ENCODE measurements at places on chromosomes 16 and 17. TPM values are rescaled to one million over a fixed set of nuclear protein-coding genes. Genes with fewer than 3 reads are reported as not detected.

- no peaks in the 10 kb centered on the region for H3K27me3 ChIP-seq
- H3K4me3 ChIP-seq = no peak overlapping the region
- no peaks in the 10 kb centered on the region for H3K4me1 ChIP-seq
- no peak for DNase-seq
- no peak overlapping the region for H3K27ac ChIP-seq
Observed at GRCh38 chr17:56995766-56996165, 17.8 kb downstream of the SCPEP1 start.

- no peaks in the 10 kb centered on the region for H3K27me3 ChIP-seq
- no peak for DNase-seq
- H3K4me1 ChIP-seq = peaks cover 22% of the 10 kb centered on the region
- H3K36me3 ChIP-seq = no peaks in the 10 kb centered on the region
- no peak overlapping the region for H3K27ac ChIP-seq
Observed at GRCh38 chr16:11662582-11662981, 5.7 kb upstream of the SNN start.

GRCh38 chr16:11583889-11584565 is 2.7 kb downstream of the LITAF start:
- no peak for DNase-seq
- H3K4me1 ChIP-seq = peaks cover 60% of the 10 kb centered on the region
- H3K4me3 ChIP-seq = peak overlapping the region; percentile 83
- H3K27me3 ChIP-seq = no peaks in the 10 kb centered on the region

DNA sequence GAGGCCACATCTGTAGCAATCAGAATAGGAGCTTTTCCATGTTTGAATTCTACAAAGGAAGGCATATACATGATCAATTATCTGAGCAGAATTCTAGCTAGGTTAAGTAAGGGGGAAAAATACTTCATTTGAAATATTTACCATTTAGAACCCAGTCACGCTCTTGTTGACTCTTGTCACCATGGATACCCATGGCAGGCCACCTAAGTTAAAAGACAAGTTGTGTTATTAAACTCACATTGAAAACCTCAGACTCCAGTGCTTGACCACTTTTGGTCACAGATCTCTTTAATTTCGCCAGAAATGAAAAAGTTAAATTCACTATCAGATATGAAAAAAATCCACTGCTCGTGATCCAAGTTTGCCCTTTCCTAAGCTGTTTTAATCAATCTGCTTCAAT is 4.1 kb downstream of the DDX5 start:
- no peak for DNase-seq
- H3K36me3 ChIP-seq = peaks cover 70% of the 10 kb centered on the region
- no peaks in the 10 kb centered on the region for H3K27me3 ChIP-seq
- no peak overlapping the region for H3K4me3 ChIP-seq

- H3K27ac ChIP-seq = no peak overlapping the region
- peaks cover 27% of the 10 kb centered on the region for H3K4me1 ChIP-seq
Observed at GRCh38 chr16:1539720-1540555, 6.5 kb downstream of the TMEM204 start.

DNA sequence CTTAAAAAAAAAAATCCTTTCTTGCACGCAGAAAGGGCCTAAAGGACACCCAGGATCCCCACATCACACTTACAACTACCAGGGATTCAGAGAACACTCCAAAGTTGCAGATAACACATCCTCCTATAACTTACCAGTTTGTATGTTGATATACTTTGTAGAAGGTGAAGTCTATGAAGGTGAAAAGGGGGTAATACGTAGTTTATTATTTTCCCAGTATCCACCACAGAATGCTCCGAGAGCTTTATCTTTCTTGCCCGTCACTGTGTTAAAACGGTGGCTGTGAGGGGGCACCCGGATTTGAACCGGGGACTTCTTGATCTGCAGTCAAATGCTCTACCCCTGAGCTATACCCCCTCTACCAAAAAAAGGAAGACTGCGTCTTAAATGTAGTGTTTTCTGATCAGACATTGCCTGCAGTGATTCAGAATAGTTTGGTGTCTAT is 7.9 kb upstream of the RPL23 start:
- DNase-seq = no peak
- no peaks in the 10 kb centered on the region for H3K27me3 ChIP-seq
- H3K4me3 ChIP-seq = no peak overlapping the region
- H3K27ac ChIP-seq = no peak overlapping the region

GRCh38 chr17:19372866-19373504 is 5.3 kb upstream of the MAPK7 start:
- H3K4me1 ChIP-seq = peaks cover 37% of the 10 kb centered on the region
- no peak for DNase-seq
- no peak overlapping the region for H3K27ac ChIP-seq

DNA sequence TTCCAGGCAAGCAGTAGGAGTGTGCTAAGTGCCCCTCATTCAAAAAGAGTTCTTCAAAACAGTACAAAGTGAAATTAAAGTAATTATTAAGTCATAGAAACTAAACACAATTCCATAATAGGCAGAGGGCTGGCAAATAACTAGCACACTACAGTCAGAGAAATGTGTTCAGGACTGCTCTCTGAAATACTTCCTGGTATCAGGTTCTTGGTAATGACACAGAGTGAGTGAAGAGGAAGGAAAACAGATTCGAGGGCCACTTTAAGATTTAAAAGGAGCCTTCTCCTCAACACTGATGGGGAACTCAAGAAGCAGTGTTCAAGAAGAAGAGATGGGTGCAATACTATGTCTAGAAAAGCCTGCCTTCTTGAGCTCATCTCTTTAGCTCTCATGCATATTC is 139.2 kb downstream of the TOX3 start:
- no peaks in the 10 kb centered on the region for H3K36me3 ChIP-seq
- H3K4me1 ChIP-seq = no peaks in the 10 kb centered on the region
- no peaks in the 10 kb centered on the region for H3K27me3 ChIP-seq
- no peak overlapping the region for H3K4me3 ChIP-seq
- no peak overlapping the region for H3K27ac ChIP-seq

DNA sequence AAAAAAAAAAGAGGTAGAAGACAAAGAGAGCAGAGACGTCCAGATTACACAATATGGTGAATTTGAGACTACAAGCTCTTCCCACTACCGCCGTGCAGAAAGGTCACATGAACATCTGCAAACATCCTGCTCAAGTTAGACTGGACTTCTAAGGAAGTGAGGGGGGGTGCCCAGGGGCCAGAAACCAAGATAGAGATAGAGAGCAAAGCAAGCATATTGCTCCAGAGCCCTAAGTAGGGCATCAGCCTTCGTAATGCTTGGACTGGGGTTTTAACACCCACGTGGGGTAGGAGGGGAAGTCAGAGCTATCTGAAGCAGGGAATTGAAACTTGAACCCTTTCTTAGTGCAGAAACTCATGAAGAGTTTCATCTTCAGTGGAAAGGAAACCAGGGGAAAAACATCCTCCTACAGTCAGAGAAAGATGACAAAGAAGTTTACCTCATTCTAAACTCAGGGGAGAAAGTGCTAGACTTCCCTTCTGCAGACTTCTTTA is 8.7 kb downstream of the CLEC19A start:
- no peak overlapping the region for H3K4me3 ChIP-seq
- no peak overlapping the region for H3K27ac ChIP-seq
- H3K4me1 ChIP-seq = no peaks in the 10 kb centered on the region
- H3K27me3 ChIP-seq = no peaks in the 10 kb centered on the region
- H3K36me3 ChIP-seq = no peaks in the 10 kb centered on the region

GRCh38 chr17:39144416-39144840 is 7.0 kb downstream of the PLXDC1 start:
- H3K27me3 ChIP-seq = no peaks in the 10 kb centered on the region
- H3K36me3 ChIP-seq = no peaks in the 10 kb centered on the region
- H3K4me1 ChIP-seq = peaks cover 24% of the 10 kb centered on the region
- H3K27ac ChIP-seq = no peak overlapping the region

- no peaks in the 10 kb centered on the region for H3K27me3 ChIP-seq
- DNase-seq = no peak
- H3K27ac ChIP-seq = no peak overlapping the region
- no peaks in the 10 kb centered on the region for H3K36me3 ChIP-seq
Observed at GRCh38 chr16:83118365-83118764, 491.6 kb downstream of the CDH13 start.

DNA sequence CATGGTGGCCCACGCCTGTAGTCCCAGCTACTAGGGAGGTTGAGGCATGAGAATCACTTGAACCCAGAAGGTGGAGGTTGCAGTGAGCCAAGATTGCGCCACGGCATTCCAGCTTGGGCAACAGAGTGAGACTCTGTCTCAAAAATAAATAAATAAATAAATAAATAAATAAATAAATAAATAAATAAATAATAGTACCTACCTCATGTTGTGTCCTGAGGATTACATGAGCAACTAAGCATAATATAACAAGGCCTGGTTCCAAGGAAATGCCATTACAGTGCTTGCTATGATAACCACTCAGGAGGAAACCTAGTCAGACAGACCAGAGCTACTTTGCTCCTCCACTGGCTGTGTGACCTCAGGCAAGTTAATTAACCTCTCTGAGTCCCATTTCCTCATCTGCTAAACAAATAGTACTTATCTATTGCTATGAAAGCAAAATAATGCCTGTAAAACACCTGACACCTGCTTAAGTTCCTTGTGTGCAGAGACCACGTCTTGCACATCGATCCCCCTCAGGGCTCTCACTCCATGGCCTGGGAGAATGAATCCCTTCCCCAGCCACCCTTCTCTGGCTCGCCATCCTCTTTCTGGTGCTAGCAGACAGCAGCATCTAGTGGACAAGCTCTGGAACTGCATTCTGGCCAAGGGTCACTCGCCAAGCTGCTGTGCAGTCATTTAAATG is 7.5 kb downstream of the EPOP start:
- H3K4me1 ChIP-seq = peaks cover 4% of the 10 kb centered on the region
- no peak overlapping the region for H3K4me3 ChIP-seq
- no peak overlapping the region for H3K27ac ChIP-seq
- H3K27me3 ChIP-seq = peaks cover 46% of the 10 kb centered on the region
- no peak for DNase-seq
- no peaks in the 10 kb centered on the region for H3K36me3 ChIP-seq

- no peak for DNase-seq
- H3K27me3 ChIP-seq = no peaks in the 10 kb centered on the region
- H3K4me3 ChIP-seq = no peak overlapping the region
- no peaks in the 10 kb centered on the region for H3K4me1 ChIP-seq
- H3K27ac ChIP-seq = no peak overlapping the region
Observed at GRCh38 chr16:25176136-25176535, 40.6 kb upstream of the AQP8 start.

DNA sequence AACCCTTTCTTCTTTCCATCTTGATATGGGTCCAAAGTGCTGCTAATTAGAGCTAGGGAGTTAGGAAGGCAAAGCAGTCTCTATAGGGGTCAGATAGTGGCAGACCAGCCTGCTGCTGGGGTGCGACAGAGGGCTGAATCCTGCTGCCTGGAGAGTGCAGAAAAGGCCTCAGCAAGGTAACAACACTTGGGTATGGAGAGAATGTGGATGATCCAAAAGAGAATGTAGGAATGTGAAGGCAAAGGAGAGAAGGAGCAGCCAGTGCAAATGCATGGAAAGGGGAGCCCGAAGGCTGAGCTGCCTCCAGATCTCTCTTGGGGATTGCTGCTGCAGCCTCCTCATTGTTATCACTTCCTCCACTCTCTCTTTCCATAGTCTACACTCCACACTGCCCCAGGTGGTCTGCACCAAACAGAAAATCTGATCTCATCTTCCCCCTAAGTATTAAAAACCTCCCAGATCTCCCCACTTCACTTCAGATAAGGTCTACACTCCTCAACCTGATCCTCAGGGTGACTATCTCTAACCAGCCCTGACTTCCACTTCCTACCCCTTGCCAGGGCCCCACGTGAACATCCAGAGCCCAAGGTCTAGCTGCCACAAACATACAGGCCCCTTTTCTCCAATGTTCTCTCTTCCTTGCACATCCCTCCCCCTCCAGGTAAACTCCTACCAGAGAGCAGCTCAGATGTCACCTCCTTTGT is 28.8 kb downstream of the TOM1L2 start:
- DNase-seq = no peak
- no peak overlapping the region for H3K4me3 ChIP-seq
- no peaks in the 10 kb centered on the region for H3K36me3 ChIP-seq
- H3K27ac ChIP-seq = peak overlapping the region; percentile 32
- no peaks in the 10 kb centered on the region for H3K27me3 ChIP-seq

DNA sequence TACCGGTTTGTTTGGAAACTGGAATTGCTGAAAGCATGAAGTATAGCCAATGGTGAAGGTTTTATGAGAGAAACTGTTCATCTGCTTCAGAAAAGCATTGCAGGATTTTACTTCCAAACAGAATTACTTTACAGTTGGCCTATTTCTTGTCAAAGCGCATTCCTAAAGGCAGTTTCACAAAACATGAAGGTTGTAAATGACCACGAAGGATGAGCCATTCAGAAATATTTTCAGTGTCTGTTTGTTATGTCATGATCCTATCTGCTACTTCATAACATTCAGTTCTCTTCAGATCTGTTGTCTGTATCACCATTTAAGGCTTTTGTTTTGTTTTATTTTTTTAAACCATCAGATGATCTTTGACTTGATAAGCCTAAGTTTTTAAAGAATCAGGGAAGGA is 45.7 kb downstream of the AATF start:
- DNase-seq = no peak
- H3K4me3 ChIP-seq = no peak overlapping the region
- no peaks in the 10 kb centered on the region for H3K4me1 ChIP-seq
- H3K27me3 ChIP-seq = no peaks in the 10 kb centered on the region

- peaks cover 2% of the 10 kb centered on the region for H3K4me1 ChIP-seq
- DNase-seq = no peak
- H3K27me3 ChIP-seq = peaks cover 19% of the 10 kb centered on the region
- H3K4me3 ChIP-seq = no peak overlapping the region
- no peaks in the 10 kb centered on the region for H3K36me3 ChIP-seq
Observed at GRCh38 chr16:24520983-24521382, 18.4 kb upstream of the RBBP6 start.

GRCh38 chr16:20636671-20637070 is 60.5 kb upstream of the ACSM2B start:
- no peak overlapping the region for H3K27ac ChIP-seq
- no peak for DNase-seq
- H3K36me3 ChIP-seq = no peaks in the 10 kb centered on the region
- no peaks in the 10 kb centered on the region for H3K4me1 ChIP-seq
- H3K4me3 ChIP-seq = no peak overlapping the region
- H3K27me3 ChIP-seq = no peaks in the 10 kb centered on the region

Gene CCDC43
- total RNA-seq = 17.8 TPM

Gene IL17C
- not detected for total RNA-seq

Gene FADS6
- not detected for total RNA-seq

Gene CSH1
- not detected for total RNA-seq

Gene CEP295NL
- total RNA-seq = 7.3 TPM

Gene CCL15
- not detected for total RNA-seq

Gene KRT28
- total RNA-seq = not detected

Gene HMOX2
- 47.3 TPM for total RNA-seq

Gene BLMH
- total RNA-seq = 67.0 TPM

Gene KRT39
- total RNA-seq = not detected

Gene OR3A2
- total RNA-seq = not detected

Gene C1QL1
- total RNA-seq = 1.4 TPM
